Small intestine (tissue), 16 donors: ENCODE measurements at places on chromosomes 6 and 20. TPM values are rescaled to one million over a fixed set of nuclear protein-coding genes. Genes with fewer than 3 reads are reported as not detected.

Gene LPA
- 0.03 TPM for polyA plus RNA-seq

Gene UBE2C
- polyA plus RNA-seq: 11.4 TPM

Gene RNF39
- polyA plus RNA-seq: 0.22 TPM

Gene WFDC10B
- 0.16 TPM for polyA plus RNA-seq

- H3K4me1 ChIP-seq: no peaks in the 10 kb centered on the region
- H3K36me3 ChIP-seq: no peaks in the 10 kb centered on the region
- no peaks in the 10 kb centered on the region for H3K27me3 ChIP-seq
- no peak overlapping the region for H3K4me3 ChIP-seq
- no peak overlapping the region for H3K27ac ChIP-seq
- DNase-seq: no peak
These were observed 20.6 kb upstream of the VEGFA start for GRCh38 chr6:43749461-43749860.

GRCh38 chr20:49762940-49763766, 49.5 kb upstream of the B4GALT5 start:
- H3K4me1 ChIP-seq: peaks cover 9% of the 10 kb centered on the region
- no peak overlapping the region for H3K27ac ChIP-seq

- DNase-seq: peak; percentile 29
- peaks cover 51% of the 10 kb centered on the region for H3K4me1 ChIP-seq
- peak overlapping the region; percentile 98 for H3K27ac ChIP-seq
- H3K36me3 ChIP-seq: peaks cover 24% of the 10 kb centered on the region
These were observed 2.7 kb downstream of the SDCBP2 start for GRCh38 chr20:1326031-1326930.

- no peak overlapping the region for H3K27ac ChIP-seq
- H3K36me3 ChIP-seq: no peaks in the 10 kb centered on the region
- no peak for DNase-seq
- H3K27me3 ChIP-seq: no peaks in the 10 kb centered on the region
These were observed 17.5 kb downstream of the SPDEF start for GRCh38 chr6:34538581-34538980.

- H3K36me3 ChIP-seq: no peaks in the 10 kb centered on the region
- H3K27ac ChIP-seq: no peak overlapping the region
- DNase-seq: peak; percentile 40
- H3K4me3 ChIP-seq: no peak overlapping the region
- peaks cover 2% of the 10 kb centered on the region for H3K4me1 ChIP-seq
These were observed 481.5 kb upstream of the JAG1 start for GRCh38 chr20:11155156-11155756.

- no peaks in the 10 kb centered on the region for H3K4me1 ChIP-seq
- DNase-seq: no peak
- no peak overlapping the region for H3K27ac ChIP-seq
- no peaks in the 10 kb centered on the region for H3K27me3 ChIP-seq
- H3K4me3 ChIP-seq: no peak overlapping the region
- peaks cover 6% of the 10 kb centered on the region for H3K36me3 ChIP-seq
These were observed 70.5 kb downstream of the NCOA3 start for GRCh38 chr20:47572105-47572729.

DNA sequence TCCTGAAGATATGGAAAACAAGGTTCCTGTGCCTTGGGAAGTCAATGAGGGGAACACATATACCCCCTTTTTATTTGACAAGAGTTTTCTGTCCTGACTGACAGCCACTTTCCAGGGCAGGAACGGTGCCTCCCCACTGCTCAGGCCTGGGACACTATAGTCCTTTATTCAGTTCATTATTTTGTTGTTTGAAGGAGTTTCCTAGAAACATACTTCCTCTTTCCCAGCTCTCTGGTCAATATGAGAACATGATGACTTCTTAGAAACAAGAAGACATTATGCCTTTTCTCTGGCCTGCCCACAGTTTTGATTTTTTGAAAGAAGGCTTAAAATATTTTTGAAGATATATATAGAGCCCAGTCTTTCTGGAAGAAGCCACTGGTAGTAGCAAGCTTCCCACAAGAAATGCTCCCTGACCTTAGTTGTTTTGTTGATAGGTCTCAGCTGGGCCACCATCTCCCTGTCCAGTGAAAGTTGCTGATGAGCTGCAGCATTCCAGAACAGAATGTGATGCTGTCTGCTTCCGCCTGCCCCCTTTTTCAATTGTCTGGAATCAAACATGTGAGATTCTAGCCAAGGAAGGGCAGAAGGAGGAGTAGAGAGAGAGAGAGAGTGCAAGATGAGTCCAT, 350.0 kb upstream of the PRND start:
- H3K4me1 ChIP-seq: no peaks in the 10 kb centered on the region
- no peaks in the 10 kb centered on the region for H3K27me3 ChIP-seq
- no peaks in the 10 kb centered on the region for H3K36me3 ChIP-seq

GRCh38 chr20:10863337-10864060, 189.7 kb upstream of the JAG1 start:
- no peaks in the 10 kb centered on the region for H3K27me3 ChIP-seq
- peaks cover 12% of the 10 kb centered on the region for H3K4me1 ChIP-seq
- H3K27ac ChIP-seq: peak overlapping the region; percentile 81
- DNase-seq: no peak
